ENCODE measurements at places on chromosomes 11 and 22.
A peak's percentile ranks its signal among the peaks of the same experiment; 100 is the strongest.

- DNase-seq, result no peak
Measured at GRCh38 chr11:88169471-88169870, 5.8 kb downstream of the RAB38 start.

DNA sequence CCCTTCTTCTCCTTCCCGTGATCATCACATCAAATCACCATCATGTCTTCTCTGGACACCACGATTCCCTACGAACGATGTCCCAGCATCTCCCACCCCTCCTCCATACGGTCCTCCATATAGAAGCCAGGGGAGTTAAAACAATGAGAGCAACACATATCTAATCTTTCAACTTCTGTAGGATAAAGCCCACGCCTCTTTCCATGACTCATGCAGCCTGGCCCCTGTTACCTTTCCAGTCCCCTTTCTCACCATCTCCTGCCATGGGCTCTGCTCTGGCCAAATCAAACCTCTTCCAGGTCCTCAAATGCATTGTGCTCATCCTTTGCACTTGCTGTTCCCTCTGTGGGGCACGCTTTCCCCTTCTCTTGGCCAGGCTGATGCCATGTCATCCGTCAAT, 23.6 kb downstream of the RPS6KA4 start:
- no peak for DNase-seq

DNA sequence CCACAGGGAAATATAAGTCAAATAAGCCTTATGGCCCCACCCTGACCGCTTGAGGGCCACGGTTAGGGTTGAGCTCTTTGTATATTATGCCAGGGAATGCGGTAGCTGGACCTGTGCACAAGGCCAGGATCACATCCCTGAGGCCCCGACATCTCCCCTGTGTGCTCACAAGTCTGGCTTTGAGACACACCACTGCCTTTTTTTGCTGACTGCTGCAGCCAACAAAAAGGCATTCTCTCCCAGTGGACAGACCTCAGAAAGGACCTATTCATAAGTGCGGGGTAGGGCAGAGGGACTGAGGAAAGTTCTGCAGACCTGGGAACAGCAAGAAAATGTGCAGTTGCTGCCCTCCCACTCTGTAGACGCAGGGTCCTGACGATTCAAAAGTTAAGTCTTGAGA, 3.4 kb upstream of the SIDT2 start:
- DNase-seq, result no peak

DNA sequence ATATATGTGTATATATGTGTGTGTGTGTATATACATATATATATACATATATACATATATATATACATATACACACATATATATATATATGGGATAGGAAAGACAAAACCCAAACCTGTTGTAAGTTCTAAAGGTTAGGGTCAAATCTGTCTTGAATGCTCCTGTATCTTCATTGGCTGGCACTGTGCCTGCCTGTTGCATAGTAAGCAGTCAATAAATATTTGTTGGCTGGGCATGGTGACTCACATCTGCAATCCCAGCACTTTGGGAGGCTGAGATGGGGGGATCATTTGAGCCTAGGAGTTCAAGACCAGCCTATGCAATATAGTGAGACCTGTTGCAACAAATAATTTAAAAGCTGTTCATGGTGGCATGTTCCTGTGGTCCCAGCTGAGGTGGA, 205.4 kb downstream of the DBX1 start:
- no peak for DNase-seq

- DNase-seq, result no peak
Measured at GRCh38 chr22:31062566-31063230, 18.4 kb upstream of the SMTN start.

- DNase-seq, result no peak
Measured at GRCh38 chr22:48104102-48104738, 1341.8 kb downstream of the TBC1D22A start.

DNA sequence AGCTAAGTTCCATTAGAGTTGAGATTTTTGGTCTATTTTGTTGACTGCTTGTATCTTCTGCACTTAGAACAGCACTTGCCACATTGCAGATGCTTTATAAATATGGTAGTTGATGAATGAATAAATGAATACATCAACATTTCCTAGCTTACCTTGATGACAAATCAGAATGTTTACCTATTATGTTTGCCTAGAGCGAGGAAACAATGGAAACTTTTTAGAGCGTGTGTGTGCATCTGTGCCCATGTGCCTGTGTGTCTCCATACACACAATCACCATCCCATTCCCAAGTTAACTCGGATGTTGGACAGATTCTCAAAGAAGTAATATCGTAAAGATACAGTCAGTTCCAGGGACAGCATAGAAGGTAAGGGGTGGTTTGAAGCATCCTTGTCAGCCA, 139.1 kb downstream of the DBX1 start:
- no peak for DNase-seq

- DNase-seq, result no peak
Measured at GRCh38 chr11:107457205-107457557, 444 bp downstream of the CWF19L2 start.

DNA sequence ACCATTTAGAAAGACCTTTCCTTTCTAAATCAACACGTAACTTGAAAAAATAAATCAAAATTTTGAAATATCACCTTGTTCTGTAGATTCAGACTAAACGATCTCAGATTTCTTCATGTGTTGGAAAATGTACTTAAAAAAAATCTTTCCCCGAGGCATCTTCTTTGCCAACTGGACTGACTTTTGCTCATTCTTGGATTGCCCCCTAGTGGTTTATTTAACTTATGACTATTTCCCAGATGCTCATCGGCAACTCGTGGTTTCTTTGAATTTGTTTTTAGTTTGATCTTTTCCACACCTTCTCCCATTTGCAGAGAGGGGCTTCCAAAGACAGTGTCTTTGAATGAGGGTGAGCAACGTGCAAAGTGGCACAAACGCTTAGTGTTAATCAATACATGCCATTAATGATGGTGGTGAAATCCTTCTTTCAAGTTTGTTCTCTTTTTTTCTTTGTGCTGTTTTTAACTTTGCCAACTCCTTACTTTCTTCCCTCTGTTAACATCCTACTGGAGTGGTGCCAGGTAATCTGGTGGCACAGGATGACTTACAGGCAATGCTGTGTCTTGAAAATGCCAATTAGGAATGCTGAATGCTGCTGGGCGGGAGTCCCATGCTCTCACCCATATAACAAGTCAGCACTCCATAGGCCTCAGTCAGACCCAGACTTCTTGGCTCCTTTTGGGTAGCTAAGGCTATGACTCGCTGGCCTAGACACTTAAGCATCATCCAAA, 18.3 kb downstream of the PRSS23 start:
- DNase-seq, result peak; percentile 48

- DNase-seq, result no peak
Measured at GRCh38 chr11:95608093-95608492, 181.5 kb downstream of the FAM76B start.

GRCh38 chr11:102421261-102421660, 31.3 kb downstream of the TMEM123 start:
- no peak for DNase-seq

DNA sequence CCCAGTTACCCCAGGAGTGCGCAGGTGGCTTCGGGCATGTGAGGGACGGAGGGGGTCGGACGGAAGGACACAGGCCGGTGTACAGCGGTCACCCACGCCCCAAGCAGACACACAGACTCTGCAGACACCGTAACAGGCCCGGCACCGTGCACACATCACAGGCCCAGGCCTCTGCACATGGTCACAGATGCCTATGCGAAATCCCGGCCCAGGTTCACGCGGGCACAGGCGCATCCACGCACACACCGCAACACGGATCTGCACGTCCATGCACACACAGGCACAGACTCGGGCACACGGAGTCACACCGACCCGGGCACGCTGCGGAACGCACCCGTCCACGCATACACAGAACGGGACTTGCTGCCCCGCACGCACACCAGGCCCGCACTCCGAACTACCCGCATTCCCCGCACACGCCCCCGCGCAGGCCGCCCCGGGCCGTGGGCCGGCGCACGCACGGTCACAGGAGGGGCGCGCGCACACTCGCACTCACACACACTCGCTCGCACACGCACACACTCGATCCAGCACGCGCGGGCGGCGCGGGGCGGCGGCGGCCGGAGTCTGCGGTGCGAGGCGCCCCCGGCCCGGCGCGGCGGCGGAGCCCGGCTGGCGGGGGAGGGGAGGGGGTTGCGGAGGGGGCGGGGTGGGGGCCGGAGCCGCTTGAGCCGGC, at the start of gene MGAT3:
MGAT3 (plus strand) TSS at position 491 of the 676 bp plus-strand sequence. CDS start 30,336 bp downstream, outside the sequence.
- DNase-seq, result no peak

GRCh38 chr22:42877597-42878340, 20.7 kb upstream of the ARFGAP3 start:
- no peak for DNase-seq

- DNase-seq, result no peak
Measured at GRCh38 chr22:23262518-23263332, 82.4 kb downstream of the BCR start.

GRCh38 chr11:76783896-76784813, 999 bp downstream of the TSKU start:
- no peak for DNase-seq

DNA sequence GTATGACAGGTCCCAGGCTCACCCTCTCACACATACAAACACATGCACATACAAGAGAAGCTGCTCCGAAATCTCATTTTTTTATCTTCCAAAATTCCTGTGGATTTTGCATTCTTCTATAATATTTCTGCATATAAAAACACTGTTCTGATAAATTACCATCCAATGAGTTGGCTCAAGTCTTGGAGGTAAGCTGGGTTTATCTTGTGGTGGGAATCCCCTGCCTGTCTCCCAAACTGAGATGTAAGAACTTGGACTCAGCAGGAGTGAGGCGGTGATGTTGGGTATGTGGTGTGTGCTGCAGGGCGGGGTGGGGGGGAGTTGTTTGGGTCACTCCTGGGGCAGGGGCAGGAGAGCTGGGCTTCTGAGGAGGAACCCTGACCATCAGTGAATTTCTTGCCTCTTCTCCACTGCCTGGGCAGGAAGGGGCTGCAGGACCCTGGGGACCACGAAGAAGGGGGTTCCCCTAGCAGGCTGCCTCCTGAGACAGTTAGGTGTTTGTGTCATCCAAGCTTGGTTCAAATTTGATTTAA, 6.8 kb upstream of the P2RY6 start:
- no peak for DNase-seq

DNA sequence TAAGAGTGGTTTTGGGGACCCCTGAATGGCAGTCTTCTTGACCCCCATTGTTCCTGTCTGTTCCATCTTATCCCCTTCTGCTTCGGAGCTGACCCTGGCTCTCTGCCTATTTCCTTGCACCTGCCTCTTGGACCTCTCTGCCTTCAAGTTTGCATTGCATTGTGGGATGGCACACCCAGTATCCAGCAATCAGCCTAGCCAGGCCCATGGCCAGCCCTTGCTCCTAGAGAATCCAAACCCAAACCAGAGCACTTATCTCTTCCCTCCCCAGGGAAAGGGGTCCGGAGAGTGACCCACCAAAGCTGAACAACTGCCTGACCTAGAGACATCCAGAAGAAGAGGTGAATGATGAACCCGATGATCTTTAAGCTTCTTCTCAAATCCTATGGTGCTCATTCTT, 607.3 kb upstream of the CADM1 start:
- DNase-seq, result no peak

GRCh38 chr11:17604915-17605233, 57.8 kb downstream of the OTOG start:
- DNase-seq, result no peak

DNA sequence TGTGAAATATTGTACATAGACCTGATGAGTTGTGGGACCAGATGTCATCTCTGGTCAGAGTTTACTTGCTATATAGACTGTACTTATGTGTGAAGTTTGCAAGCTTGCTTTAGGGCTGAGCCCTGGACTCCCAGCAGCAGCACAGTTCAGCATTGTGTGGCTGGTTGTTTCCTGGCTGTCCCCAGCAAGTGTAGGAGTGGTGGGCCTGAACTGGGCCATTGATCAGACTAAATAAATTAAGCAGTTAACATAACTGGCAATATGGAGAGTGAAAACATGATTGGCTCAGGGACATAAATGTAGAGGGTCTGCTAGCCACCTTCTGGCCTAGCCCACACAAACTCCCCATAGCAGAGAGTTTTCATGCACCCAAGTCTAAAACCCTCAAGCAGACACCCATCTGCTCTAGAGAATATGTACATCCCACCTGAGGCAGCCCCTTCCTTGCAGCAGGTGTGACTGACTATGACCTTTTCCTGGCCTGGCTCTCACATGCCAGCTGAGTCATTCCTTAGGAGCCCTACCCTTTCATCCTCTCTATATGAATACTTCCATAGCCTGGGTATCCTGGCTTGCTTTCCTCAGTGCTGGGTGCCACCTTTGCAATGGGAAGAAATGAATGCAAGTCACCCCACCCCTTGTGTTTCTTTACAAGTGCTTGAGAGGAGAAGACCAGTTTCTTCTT, 12.3 kb downstream of the PIK3IP1 start:
- no peak for DNase-seq

DNA sequence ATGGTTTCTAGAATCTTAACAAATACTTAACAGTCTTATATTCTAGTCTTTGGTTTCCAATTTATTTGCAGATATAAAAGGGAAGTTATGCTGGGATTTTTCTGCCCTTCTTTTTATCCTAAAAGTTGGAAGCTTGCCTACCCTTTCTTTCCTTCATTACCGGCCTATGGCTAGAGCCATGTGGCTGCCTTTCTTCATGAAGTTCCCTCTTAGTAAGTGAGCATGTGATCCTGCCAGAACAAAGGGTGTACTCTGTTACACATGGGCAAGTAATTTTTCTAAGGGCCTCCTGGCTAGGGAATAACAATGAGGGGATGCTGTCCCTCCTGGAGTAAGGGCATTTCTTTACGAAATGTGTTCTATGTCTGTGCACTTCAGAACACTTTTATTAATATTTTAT, 252.1 kb upstream of the PITPNB start:
- no peak for DNase-seq

DNA sequence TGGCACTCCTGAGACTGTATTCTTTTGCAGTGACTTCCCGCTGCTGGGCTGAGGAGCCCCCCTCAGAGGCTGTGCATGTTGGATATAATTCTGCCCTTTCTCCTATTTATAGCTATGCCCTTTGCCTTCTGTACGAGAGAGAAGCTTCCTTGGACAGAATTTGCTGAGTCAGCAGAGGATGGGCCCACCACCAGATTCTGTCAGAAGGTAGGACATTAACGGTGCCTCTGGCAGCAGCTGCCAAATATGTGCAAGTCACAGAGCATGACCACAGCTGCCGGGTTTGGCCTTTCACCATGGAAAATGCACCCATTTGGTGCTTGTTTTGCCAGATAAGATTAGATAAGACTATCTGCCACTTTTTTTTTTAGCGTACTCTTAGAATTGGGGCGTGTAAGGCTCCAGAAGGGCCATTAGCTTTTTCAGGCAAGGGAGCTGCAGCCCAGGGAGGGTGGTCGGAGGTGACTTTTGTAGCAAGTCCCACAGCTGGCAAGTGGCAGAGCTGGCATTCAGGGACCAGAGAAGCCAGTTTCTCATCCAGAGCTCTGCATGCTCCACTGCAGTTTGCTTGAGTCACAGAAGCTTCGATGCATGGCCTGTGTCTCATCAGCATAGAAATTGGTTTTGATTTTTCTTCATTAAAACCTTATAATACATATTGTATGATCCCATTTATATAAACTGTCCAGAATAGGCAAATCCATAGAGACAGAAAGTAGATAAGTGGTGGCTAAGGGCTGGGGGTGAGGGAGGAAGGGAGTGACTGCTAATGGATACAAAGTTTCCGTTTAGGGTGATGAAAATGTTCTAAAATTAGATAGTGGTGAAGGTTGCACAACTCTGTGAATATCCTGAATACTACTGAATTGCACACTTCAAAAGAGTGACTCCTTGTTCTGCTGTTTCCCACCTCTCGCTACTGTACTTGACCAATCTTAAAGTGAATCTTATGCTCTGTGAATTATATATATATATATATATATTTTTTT, 15.8 kb downstream of the UPB1 start:
- no peak for DNase-seq
